ENCODE measurements at places on chromosomes 6 and 20.

- DNase-seq: no peak
Measured at GRCh38 chr6:33787954-33788693, 806 bp downstream of the LEMD2 start.

DNA sequence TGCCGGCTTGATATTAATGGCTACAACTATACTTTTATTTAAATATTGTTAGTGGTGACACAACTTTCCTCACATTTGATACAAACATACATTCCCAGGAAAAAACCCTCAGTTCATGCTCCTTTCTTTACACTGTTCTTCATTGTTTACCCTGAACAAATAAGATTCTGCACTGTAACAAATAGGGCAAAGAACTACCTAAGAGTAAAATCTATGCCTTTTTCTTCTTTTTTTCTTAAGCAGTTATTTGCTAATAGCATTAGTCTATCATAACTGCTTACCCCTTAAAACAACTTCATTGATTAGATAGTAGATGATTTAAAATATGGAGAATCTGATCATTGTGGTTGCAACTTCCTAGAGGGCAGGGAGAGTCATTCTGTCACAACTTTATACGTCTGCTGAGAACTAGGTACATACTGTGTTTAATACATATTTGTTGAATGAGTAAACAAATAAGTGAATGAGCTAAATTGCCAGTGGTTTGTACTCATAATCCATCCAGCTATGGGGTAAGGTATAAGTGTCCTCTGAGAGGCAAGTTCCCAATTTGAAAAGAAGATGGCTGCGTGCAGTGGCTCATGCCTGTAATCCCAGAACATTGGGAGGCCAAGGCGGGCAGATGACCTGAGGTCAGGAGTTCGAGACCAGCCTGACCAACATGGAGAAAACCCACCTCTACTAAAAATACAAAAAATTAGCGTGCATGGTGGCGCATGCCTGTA lies 161.0 kb downstream of the CDK19 start:
- no peak for DNase-seq

DNA sequence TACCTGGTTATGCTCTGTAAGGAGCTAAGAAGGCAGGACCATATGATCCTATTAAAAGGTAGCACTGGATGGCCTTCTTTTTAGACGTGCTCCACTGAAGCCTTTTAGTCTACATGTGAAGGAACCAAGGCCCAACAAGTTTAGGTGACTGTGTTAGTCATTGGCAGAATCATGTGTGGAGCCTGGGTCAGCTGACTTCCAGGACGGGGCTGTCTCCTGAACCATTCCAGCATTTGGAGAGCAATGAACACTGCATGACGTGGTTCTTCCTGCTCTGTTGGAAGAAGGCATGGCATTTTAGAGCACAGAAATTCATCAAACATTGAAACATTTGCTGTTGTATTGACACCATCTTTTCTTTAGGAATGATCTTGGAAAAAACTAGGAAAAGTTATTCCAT lies 87.8 kb upstream of the TIAM2 start:
- DNase-seq: no peak

DNA sequence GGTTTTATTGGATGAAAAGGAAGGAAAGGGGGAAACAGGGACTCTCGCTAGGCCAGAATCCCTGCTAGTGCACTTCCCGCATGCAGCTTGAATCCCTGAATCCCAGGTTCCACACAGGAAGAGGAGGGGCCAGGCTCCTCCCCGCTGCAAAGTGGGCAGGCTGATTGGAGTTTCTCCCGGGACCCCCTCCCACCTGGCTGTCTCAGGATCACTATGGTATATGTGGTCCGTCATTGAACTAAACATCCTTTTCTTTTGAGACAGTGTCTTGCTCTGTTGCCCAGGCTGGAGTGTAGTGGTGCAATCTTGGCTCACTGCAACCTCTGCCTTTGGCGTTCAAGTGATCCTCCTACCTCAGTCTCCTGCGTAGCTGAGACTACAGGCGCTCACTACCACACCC lies 70.7 kb downstream of the FAM50B start:
- DNase-seq: no peak

DNA sequence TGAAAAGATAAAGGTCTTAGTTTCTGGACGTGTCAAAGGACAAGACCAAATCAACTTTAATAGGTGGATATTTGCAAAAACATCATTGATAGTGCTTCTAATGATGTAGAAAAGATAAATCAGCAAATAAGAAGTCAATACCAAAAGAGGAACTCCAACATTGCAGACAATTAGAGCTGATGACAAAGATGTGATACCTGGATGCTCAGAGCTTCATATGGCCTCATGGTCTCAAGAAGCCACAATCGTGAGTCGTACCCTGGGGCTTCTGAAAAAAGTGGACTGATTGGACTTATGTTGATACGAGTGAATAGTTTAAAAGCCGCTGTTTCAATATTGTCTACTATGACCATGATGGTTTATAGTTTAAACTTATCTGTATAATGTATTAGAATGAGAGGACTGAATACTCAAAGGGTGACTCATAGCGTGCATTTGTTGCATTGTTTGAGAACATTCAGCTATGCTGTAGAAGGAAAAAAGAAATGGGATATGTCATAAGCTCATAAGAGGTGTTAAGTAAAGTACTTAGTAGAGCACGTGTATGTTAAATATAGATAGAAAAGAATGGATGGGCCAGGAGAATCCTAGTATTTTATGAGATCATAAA lies 54.6 kb upstream of the RIPOR2 start:
- DNase-seq: no peak

DNA sequence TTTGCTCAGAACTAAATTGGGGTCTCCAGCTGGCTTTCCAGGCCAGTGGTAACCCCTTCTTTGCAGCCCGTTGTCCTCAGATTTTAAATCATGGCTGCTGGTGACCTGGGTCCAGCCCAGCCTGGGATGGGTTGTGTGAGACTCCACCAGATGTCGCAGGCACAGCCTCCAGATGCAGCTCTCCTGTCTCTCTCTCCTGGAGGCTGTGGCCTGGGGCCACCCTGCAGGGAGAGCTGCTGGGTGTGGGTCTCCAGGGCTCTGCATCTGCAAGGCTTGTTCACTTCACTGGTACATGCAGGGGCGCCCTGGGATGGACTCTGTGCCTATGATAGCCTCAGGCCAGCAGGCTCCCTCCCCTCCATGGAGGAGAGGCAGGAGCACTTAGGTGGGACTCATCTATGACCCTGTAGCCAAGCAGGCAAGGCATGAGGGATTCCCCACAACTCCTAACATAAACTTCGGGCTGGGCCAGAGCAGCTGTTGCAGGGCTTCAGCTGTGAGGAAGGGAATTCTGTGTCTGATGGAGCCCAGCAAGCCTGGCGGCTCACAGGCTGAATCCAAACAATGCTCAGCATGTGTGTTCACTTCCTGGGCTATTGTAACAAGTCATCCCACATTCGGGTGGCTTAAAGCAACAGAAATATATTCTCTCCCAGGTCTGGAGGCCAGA lies 94.7 kb upstream of the NXT1 start:
- DNase-seq: no peak

- DNase-seq: no peak
Measured at GRCh38 chr6:53647462-53648094, 18.0 kb downstream of the KLHL31 start.

DNA sequence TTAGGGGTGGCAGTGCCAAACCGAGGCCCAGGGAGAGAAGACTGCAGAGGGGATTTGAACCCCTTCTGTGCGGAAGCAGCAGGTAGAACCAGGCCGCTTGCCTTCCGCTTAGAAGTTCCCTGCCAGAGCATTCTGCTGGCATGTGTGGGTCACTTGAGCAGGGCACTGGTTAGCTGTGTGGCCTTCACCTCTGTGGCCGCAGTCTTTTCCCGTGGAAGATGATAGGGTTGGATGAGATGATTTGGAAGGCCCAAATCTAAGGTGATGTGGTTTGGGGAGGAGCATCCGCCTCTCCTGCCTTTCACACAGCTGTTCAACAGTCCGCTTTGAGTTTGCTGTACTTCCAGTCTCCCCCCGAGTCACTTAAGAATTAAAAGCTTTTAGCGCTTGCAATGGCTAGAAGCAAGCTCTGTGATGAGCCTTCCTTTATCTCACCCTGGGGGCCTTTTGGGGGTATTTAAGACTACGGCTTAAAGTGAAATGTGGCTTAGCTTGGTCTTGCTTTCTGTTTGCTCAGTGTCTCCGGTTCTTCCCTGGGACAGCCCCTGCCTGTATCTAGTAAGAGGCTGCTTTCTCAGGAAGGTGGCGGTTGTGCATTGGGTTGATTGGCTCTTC lies 743 bp downstream of the CMTR1 start:
- DNase-seq: no peak

DNA sequence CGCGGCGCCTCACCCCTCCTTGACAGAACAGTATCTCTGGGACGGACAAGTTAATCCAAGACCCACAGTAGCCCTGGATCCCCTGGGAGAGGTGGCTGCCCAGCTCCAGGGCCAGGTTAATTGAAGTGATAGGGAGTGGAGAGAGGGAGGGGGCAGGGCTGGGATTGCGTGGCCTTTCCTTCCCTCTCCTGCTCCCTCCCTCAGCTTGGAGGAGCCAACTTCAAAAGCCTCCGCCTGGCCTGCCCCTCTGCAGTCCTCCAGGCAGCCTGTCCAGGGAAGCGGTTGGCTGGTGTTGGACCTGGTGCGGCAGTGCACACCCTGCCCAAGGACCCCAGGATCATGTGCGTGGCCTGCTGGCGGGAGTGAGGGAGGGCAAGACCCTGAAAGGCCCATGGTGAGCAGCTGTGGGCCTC lies at the start of gene C20orf204:
Gene C20orf204, plus strand, starts transcription at position 250 of the 413 bp plus-strand sequence. Its CDS starts 142 bp downstream, at position 392.
- no peak for DNase-seq
